ENCODE measurements at places on chromosomes 11 and 22.
A peak's percentile ranks its signal among the peaks of the same experiment; 100 is the strongest.

- DNase-seq: no peak
Measured at GRCh38 chr11:84819537-84819936, 807.6 kb downstream of the DLG2 start.

DNA sequence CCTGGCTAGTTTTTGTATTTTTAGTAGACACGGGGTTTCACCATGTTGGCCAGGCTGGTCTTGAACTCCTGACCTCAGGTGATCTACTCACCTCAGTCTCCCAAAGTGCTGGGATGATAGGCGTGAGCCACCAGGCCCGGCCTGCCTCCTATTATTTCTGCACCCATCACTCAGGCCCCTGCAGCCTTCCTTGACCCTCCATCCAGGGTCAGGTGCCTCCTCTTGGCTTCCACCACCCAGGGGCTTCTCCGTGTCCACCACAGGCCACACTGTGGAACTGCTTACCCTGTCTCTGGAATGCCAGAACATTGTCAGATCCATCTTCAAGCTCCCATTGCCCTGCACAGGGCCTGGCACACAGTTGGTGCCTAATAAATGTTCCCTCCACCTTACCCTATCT lies 75.4 kb upstream of the RTL6 start:
- no peak for DNase-seq

DNA sequence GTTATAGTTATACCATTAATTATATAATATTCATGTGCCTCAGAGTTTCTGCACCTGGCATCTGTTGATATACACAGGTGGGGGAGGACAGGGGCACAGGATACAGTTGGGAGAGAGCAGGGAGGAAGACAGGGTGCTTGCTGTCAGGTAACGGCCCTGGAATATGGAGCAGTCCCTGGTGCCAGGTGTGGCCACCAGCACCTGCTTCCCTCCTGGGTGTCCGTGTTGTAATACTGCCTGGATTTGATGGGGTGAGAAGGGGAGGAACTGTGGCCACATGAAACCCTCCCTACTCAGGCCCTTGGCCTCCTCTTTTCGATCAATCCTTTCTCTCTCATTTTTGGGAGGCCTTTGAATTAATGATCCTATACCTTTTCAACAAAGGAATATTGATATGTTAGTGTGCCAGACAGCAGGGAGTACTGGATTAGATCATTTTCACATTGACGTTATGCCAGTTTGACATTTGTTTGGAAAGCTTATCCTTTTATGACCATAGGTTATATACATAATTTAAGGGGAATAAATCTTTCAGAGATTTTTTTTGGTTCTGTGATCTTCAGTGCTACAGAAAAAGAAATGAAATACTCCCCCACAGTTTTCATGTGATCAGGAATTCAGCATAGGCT lies 88.6 kb downstream of the TEAD1 start:
- peak; percentile 82 for DNase-seq

DNA sequence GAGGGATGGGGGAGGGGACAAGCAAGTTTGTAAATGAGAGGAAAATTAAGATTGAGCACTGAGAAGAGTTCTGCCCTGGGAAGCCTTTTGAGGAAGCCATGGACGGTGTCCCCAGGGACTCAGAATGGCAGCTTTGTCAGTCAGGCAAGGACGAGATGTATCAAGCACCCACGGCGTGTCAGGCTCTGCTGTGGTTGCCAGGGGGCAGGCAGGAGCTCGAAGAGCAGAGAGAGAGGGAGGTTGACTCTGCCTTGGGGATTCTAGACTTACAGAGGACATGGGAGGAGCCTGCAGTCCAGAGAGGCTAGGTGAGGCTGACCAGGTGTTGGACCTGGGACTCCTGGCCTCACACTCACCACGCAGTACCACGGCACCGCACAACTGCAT lies 29.1 kb upstream of the SYT7 start:
- peak; percentile 64 for DNase-seq

- DNase-seq: no peak
Measured at GRCh38 chr11:121476379-121477032, 23.7 kb upstream of the SORL1-AS1 start.

- DNase-seq: no peak
Measured at GRCh38 chr11:120568572-120569307, 57.2 kb downstream of the GRIK4 start.

DNA sequence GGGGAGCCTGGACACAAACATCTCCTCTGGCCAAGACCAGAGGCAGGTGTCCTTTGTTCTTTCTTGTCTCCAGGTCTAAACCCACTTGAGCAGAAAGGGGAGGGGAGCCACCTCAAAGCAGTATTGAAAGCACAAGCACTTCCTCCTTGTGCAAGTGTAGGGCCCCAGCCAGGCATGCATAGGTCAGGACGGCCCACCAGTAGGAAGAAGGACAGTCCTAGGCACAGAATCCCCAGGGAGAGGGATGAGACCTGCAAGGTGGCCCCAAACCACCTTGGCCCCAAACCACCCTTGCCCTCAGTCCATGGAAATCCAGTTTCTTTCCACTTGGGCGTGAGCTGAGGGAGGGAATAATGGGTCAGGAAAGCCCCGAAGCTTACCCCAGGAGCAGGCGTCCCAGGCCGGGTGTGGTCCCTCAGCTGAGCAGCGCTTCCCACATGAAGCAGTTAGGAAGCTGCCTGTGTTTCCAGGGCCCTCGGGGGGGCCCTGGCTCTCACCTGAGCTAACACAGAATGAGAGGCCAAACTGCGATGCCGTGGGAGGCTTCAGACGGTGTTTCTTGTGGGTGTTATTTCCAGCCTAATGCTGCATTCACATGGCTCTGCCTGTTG lies 20.4 kb upstream of the IGSF9B start:
- DNase-seq: no peak

GRCh38 chr22:50058906-50059880 lies 1.1 kb upstream of the TTLL8 start:
- peak; percentile 89 for DNase-seq

DNA sequence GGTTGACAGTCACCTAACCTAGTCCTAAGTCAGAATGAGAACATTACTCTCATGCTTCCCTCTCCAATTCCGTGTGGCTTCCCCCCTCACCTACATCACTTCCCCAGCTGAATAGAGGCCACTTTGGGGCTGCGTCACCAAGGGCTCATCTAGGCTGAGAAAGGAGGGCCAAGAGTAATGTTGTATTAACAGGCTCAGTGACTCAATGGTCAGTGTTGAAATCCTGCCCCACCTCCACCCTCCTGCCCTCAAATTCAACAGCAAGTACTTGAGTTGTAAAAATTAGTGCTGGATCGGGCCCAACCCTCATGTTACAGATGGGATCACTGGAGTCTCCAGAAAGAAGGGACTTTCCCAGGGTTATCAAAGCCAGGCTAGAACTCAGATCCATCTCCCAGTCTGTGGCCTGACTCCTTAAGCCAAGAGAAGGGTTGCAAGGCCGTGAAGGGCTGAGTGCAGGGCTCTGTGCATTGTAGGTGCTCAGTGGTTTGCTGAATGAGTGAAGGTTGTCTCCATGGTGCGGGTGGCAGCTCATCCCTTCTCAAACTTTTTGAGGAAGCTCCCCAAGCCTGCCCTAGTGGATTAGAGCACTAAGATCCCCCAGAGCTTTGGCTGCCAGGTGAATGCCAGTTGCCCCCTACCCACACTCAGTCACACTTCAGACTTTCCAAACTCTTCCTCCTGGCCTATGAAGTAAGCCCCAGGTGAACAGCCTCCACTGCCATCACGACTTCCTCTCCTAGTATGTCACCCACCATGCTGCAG lies 3.2 kb downstream of the DGAT2 start:
- DNase-seq: no peak

GRCh38 chr22:21741790-21742189 lies 6.2 kb upstream of the YPEL1 start:
- DNase-seq: no peak

DNA sequence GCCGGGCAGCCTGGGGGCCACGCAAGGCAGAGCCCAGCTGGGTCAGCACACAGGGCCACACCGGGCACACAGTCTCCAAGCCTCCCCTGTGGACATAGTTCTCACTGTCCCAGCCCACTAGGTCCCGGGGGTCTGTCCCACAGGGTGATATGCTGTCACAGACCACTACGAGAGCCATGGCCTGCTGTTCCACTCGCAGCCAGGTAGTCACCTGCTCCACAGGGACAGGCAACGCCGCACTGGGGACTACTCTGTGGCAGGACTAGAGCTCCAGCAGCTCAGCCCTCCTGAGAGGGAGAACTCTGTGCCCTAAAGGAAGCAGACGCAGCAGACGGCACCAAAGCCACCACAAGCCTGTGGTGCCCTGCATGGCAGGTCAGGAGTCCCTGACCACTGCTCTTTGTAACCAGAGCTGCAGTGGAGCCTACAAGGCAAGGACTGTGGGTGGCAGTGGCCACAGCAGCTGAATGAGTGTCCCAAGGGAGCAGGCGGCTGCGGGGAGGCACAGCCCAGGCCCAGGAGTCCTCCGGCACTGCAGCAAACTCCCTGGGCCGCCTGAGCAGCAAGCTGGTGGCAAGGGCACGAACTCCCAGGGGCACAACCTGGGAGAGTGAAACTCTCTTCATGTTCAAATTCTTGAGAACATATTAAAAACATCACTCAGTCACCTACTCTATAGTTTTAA lies 171.2 kb upstream of the GRK3 start:
- no peak for DNase-seq
